ENCODE measurements at places on chromosomes 1 and 21.

GRCh38 chr1:50942334-50942733, 17.7 kb downstream of the FAF1 start:
- no peak overlapping the region for H3K27ac ChIP-seq
- peaks cover 7% of the 10 kb centered on the region for H3K36me3 ChIP-seq
- H3K4me3 ChIP-seq = no peak overlapping the region

DNA sequence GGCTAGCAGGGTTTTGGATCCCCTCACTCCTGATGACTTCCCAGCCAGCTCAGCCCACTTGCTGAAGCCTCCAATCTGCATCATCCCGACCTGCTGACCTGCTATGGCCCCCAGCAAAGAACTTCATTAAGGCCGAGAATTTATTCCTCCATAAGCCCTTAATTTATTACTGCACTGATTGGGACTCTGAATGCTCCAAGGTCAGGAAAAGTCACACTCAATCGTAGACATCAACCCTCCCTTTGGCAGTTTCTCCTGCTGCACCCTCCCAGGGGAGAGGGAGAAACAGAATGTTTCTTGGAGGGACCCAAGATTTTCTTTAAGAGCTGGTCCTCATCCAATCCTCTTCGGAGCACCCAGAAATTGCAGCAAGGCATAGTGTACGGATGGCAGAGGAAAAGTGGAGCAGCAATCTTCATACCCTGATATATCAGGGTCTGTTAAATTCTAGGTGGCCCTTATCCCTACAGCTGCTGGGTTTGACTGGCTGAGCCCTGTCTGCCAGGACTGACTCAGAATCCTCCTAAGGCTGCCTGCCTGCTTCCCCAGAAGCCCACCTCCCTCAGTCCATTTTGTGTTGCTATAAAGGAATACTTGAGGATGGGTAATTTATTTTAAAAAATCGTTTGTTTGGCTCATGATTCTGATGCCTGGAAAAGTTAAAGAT, 62.2 kb downstream of the DMAP1 start:
- peak overlapping the region; percentile 85 for H3K27ac ChIP-seq
- H3K4me1 ChIP-seq = peaks cover 3% of the 10 kb centered on the region
- H3K4me3 ChIP-seq = no peak overlapping the region
- H3K27me3 ChIP-seq = no peaks in the 10 kb centered on the region
- no peak for DNase-seq

- no peak overlapping the region for H3K27ac ChIP-seq
- peaks cover 23% of the 10 kb centered on the region for H3K36me3 ChIP-seq
- no peak for DNase-seq
- no peak overlapping the region for H3K4me3 ChIP-seq
These were observed 118.7 kb downstream of the POU2F1 start for GRCh38 chr1:167339405-167339804.

- peaks cover 14% of the 10 kb centered on the region for H3K27me3 ChIP-seq
- peak; percentile 23 for DNase-seq
- no peaks in the 10 kb centered on the region for H3K36me3 ChIP-seq
- peak overlapping the region; percentile 54 for H3K27ac ChIP-seq
These were observed 434 bp downstream of the EVA1B start for GRCh38 chr1:36322786-36323635.

DNA sequence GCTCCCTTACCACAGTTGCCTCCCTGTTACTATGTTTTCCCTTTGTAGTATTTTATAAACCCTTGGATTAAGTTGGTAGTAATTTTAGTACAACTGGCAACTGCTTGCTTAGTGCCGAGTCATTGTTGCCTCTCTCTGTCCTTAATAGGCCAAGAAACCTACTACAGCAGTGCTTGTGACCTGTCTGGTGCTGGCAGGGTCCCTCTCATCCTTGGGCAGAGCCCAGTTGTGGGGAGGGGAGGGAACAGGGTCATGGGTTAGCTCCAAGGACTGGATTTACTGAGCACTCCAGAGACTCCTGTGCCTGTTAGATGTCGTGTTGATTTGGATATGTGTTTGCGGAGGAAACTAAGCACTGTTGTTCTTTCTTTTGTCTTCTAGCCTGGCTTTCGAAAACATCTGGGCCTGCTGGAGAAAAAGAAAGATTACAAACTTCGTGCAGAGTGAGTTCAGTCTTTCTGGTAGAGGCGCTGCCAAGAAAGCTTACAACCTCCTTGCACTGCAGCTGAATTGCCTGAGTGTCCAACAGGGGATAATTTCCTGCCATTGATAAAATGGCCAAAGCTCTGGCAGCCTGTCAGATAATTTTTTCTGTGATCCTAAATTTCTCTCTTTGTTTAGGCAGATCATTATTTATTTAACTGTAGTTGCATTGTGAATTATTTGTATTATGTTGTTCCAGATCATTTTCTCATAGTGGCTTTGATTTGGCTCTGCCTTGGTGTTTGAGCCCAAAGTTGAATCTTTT, 3.6 kb downstream of the UTP11 start:
- H3K36me3 ChIP-seq = no peaks in the 10 kb centered on the region
- no peak overlapping the region for H3K4me3 ChIP-seq
- H3K27ac ChIP-seq = peak overlapping the region; percentile 5
- no peaks in the 10 kb centered on the region for H3K27me3 ChIP-seq

DNA sequence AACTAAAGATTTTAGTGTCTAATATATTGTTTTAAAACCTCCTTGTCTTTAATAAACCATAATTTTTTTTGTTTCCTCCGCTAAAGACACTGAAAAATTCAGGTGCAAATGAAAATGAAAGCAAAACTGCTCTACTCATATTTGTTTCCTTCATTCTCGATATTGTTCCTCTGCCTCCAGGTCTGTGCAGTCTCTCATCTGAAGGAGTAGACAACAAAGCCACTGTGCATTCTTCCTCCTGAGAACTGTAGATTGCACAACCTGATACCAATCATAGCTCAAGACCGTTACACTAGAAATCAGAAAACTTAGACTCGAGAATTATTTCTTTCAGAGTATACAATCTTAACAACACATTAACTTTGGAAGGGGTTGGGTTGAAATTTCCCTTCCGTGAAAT, 373.1 kb upstream of the CXADR start:
- peak overlapping the region; percentile 40 for H3K4me3 ChIP-seq
- peaks cover 3% of the 10 kb centered on the region for H3K4me1 ChIP-seq
- H3K27me3 ChIP-seq = no peaks in the 10 kb centered on the region
- no peak overlapping the region for H3K27ac ChIP-seq
- DNase-seq = no peak
- H3K36me3 ChIP-seq = no peaks in the 10 kb centered on the region

- no peaks in the 10 kb centered on the region for H3K36me3 ChIP-seq
- H3K4me1 ChIP-seq = peaks cover 25% of the 10 kb centered on the region
- DNase-seq = no peak
- H3K27me3 ChIP-seq = no peaks in the 10 kb centered on the region
These were observed 34.9 kb downstream of the SSBP3 start for GRCh38 chr1:54371038-54371941.

GRCh38 chr1:28323720-28324119, 5.1 kb upstream of the MED18 start:
- no peak for DNase-seq
- peak overlapping the region; percentile 43 for H3K27ac ChIP-seq
- H3K4me1 ChIP-seq = peaks cover 20% of the 10 kb centered on the region
- no peaks in the 10 kb centered on the region for H3K27me3 ChIP-seq
- no peaks in the 10 kb centered on the region for H3K36me3 ChIP-seq

- no peaks in the 10 kb centered on the region for H3K36me3 ChIP-seq
- H3K27ac ChIP-seq = no peak overlapping the region
- DNase-seq = no peak
These were observed 431.1 kb upstream of the VAMP3 start for GRCh38 chr1:7339953-7340352.

DNA sequence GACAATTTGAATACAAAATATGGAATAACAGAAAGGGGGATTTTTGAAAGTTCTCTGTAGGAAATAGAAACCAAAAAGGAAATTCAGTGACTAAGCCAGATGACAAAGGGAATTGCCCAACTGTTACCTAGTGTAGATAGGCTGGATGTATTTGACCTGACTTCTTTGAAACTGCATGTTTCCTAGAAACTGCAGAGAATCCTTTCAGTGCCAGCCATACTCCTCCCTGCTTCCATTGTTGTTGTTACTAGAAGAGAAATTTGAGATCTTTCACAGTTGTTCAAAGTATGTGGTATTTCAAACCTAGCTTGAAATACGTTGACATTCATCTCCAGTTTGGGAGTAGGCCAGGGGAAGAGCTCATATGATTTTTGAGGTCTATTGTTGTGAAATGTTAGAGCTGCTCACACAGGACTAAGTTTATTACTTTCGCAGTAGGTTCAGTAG, 1.8 kb upstream of the GBP5 start:
- DNase-seq = no peak
- no peak overlapping the region for H3K4me3 ChIP-seq
- peaks cover 31% of the 10 kb centered on the region for H3K4me1 ChIP-seq
- no peaks in the 10 kb centered on the region for H3K27me3 ChIP-seq

DNA sequence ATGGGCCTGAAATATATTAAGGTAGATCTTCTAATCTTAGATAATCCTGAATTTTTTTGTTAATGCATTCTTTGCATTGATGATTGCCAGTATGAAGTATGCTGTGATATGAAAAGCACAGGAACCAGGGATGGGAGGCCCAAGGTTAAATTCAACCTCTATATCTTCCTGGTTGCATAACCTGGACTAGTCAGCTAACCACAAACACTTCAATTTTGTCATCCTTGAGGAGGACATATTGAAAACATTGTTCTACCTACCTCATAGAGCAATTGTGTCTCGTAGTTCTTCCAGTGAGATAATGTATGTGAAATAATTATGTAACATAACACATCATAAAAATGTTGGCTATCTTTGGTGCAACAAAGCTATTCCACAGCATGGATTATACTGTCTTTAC, 25.6 kb downstream of the PDC start:
- H3K36me3 ChIP-seq = no peaks in the 10 kb centered on the region
- H3K4me3 ChIP-seq = no peak overlapping the region
- no peak for DNase-seq
- no peaks in the 10 kb centered on the region for H3K27me3 ChIP-seq
- H3K27ac ChIP-seq = no peak overlapping the region
- no peaks in the 10 kb centered on the region for H3K4me1 ChIP-seq

GRCh38 chr1:168246506-168246905, 20.7 kb downstream of the SFT2D2 start:
- peaks cover 17% of the 10 kb centered on the region for H3K36me3 ChIP-seq
- DNase-seq = no peak
- no peak overlapping the region for H3K27ac ChIP-seq
- H3K4me3 ChIP-seq = no peak overlapping the region
- H3K4me1 ChIP-seq = peaks cover 40% of the 10 kb centered on the region

DNA sequence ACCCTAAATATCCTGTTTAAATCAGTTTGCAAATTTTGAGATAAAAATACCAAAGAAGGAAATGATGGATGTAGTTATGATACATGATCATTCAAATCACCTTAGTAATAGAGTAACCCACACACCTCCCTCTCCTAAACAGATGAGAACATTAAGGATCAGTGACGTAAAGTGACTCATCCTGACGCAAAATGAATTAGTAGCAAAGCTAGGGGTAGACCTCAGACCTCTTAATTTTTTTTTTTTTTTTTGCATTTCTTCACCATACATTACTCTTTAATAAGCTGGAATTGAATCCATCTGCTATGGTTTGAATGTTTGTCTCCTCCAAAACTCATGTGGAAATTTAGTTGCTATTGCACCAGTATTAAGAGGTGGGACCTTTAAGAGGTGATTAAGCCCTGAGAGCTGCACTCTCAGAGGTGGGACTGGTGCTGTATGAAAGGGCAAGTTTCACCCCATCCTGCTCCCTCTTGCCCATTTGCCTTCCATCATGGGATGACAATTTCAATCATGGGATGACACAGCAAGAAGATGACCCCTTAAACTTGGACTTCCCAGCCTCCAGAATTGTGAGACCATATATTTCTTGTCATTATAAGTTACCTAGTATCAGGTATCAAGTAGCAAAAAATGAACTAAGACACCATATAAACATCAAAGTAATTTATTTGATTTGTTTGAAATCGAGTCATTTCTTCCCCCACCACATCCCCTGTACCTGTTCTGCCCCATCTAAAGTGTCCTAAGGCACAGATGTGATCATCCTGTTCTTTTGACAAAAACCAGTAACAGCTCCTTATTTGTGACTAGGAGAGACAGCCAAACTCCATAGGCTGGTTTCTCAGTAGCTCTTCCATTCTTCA, 114.6 kb upstream of the DUSP10 start:
- H3K4me3 ChIP-seq = no peak overlapping the region
- no peak overlapping the region for H3K27ac ChIP-seq
- no peak for DNase-seq
- no peaks in the 10 kb centered on the region for H3K27me3 ChIP-seq

DNA sequence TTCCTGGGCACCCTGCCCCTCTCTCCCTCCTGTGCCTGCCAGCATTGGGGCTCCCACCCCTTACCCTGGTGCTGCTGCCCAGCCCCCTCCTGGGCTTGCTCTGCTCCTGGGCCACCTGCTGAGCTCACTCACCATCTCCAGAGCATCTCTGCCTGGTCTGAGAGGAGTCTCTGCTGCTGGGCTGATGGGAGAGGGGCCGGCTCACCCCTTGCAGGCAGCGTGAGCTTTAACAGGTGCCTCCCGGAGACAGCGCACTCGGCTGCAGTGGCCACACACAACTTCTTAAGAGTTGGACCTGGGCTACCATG, 721.7 kb downstream of the MATN1 start:
- H3K36me3 ChIP-seq = no peaks in the 10 kb centered on the region
- no peak overlapping the region for H3K4me3 ChIP-seq
- DNase-seq = no peak
- no peak overlapping the region for H3K27ac ChIP-seq
- no peaks in the 10 kb centered on the region for H3K27me3 ChIP-seq

- no peak overlapping the region for H3K27ac ChIP-seq
- no peak for DNase-seq
- H3K4me1 ChIP-seq = no peaks in the 10 kb centered on the region
- peaks cover 6% of the 10 kb centered on the region for H3K27me3 ChIP-seq
- no peak overlapping the region for H3K4me3 ChIP-seq
These were observed 57.8 kb downstream of the EDARADD start for GRCh38 chr1:236451796-236452373.

DNA sequence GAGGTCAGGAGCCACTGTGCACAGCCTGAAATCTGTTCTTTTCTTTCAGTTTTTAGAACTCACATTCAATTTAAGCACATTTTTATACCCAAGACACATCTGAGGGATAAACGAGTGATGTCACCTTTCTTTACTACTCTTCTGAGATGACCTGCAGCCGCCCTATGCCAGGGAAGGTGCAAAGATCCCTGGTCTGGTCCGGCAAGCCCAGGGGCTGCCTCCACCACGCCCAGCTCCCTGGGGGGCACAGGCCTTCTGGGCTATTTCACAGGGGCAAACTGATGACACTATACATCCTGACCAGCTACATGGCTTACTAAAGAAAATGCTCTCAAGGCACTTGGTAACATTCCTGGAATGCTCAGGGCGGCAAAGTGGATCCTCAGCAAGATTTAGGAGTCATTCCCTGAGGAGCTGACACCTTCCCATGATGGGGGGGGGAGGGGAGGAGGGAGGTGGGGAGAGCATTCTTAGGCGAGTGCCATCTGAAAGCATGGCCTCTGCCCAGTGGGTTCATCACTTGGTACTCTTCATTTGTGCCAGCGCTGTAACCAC, 11.3 kb downstream of the MRAP start:
- H3K27ac ChIP-seq = no peak overlapping the region
- H3K4me3 ChIP-seq = no peak overlapping the region
- DNase-seq = no peak
- H3K36me3 ChIP-seq = peaks cover 13% of the 10 kb centered on the region
- no peaks in the 10 kb centered on the region for H3K4me1 ChIP-seq

GRCh38 chr1:236687273-236687672, 974 bp downstream of the ACTN2 start:
- H3K4me3 ChIP-seq = peak overlapping the region; percentile 61
- H3K36me3 ChIP-seq = peaks cover 6% of the 10 kb centered on the region
- peaks cover 17% of the 10 kb centered on the region for H3K4me1 ChIP-seq
- H3K27me3 ChIP-seq = peaks cover 67% of the 10 kb centered on the region
- H3K27ac ChIP-seq = no peak overlapping the region
- DNase-seq = no peak

All from naive B cell (primary cell).